Stimulated activated CD8-positive, alpha-beta memory T cell treated with anti-CD3 and anti-CD28 coated beads, Interleukin-4, amount 100 ng/mL, for 1 hour (primary cell): ENCODE measurements at places on chromosomes 3 and 15.

DNA sequence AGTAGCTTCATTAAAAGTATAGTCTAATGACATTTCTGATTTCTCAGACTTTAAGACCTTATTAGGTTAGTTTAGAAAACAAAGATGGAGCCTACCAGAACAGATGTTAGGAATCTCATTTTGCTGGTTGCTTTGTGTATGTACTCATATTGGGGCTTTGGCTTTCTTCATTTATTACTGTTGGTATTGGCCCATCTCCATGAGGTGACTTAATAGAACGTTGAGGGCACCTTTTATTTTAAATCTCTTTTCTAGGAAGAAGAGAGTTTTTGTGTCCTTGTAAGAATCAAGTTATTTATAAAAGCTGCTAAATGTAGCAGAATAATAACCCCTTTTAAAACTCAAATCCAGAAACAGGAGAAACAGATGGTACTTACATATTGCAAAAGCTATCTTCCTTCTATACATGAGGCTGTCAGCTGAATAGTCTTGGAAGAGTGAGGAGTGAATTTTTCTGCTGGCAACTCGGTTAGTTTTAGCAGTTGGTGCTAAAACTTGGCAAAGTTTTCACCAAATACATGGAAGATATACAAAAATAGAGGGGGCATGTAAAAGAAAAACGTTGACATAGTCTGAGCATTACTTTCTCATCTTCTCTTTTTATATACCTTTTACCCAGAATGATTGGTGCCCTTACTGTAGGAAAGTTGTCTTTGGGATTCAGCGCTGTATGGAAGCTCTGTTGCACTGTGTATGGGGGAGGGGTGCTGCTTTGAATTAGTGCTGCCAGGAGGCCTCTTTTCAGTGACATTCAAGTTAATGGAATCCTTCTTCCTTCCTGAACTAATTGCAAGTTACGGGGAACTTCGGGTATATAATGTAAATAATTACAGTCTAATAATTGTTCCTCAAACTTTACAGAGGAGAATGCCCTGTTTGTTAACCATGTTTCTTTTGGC is 35.8 kb downstream of the CTNNB1 start:
- no peak for DNase-seq

DNA sequence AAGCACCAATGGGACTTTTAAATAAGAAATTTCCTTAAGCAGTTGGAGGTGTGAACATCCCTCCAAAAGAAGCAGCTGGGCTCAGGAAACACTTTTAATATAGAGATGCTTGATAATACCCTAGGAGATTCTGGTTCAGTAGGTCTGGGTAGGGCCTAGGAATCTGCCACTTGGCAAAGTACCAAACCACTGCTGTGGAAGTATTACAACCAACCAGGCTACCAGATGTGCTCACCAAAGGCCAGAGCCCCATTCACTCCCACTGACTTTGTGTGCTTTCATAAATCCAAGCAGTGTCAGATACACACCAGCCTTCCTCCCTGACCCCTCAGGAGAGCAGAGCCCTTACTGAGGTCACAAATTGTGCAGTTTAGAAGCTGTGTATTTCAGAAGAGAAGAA is 162.6 kb downstream of the CCNL1 start:
- no peak for DNase-seq

DNA sequence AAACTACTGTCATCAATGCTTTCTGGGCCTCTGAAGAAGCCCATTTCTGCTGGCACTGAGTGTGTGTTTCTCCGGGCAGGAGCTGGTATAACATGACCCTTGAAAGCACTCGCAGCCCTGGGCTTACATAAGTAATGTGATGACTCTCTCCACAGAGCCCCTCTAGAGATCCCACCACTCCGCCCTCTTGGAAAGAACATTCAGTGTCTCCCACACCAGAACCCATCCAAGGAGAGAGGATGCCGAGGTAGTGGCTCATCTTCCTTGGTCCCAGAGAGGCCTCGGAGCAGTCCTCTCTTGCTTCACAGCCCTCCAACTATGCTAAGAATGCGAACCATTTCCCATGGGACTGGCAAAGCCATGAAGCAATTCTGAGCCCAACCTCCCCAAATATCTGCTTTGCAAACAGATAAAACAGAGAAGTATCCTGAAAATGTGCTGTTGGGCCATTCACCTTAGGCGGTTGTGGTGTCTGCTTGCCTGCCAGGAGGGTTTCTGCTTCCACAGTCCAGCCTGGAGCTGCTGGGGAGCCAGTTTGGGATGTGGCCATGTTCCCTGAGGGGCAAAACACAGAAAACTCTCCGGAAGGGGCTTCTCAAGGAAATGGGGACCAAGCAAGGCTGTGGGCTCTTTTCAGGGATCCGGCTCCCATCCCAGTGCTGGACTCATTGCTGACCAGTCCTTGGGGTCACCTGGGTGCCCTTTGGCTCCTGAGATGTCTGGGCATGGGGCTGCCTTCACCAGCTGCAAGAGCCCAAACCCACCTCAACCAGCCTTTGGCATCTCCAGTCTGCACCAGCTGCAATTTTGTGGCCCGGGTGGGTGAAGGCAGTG is 47.3 kb downstream of the AMOTL2 start:
- no peak for DNase-seq

DNA sequence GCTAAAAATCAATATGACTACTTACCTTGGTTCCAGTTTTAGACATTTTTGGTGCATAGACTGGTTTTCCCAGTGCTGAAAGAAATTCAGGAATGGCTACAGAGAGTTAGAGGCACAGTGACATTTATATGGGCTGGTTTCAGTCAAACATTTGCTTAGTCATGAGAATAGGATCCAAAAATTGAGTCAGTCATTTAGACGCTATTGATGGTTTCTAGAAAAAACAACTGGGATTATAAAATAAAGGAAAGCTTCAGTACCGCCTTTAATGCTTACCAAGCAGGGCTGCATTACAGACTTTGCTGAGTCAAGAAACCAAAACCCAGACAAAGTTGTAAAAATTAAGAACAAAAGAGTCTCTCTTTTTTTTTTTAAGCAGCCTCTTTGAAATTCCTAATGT is at the start of gene CRYGS:
Gene CRYGS (minus strand): TSS at position 100 of the 400 bp plus-strand sequence. CDS start 54 bp downstream, at position 46.
- DNase-seq = no peak
